H54 (cell line): ENCODE measurements at places on chromosomes 3 and 15.

DNA sequence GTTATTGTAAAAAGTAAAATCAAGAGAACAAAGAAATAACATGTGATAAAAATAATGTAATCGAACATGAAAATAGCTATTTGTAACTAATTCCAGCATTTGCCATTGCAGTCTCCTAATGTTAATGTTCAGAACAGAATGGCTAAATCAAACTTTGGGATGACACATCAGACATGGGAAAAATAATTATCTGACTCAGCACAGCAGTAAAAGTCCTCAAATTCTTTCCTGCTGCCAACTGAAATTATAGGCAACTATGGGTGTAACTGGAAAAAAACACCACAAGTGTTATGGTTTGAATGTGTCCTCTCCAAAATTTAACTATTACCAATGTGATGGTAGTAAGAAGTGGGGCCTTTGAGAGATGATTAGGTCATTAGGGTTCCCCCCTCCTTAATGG, 446.7 kb downstream of the C3orf38 start:
- DNase-seq = no peak

- no peak for DNase-seq
Measured at GRCh38 chr3:16028604-16029003, 145.9 kb upstream of the GALNT15 start.

DNA sequence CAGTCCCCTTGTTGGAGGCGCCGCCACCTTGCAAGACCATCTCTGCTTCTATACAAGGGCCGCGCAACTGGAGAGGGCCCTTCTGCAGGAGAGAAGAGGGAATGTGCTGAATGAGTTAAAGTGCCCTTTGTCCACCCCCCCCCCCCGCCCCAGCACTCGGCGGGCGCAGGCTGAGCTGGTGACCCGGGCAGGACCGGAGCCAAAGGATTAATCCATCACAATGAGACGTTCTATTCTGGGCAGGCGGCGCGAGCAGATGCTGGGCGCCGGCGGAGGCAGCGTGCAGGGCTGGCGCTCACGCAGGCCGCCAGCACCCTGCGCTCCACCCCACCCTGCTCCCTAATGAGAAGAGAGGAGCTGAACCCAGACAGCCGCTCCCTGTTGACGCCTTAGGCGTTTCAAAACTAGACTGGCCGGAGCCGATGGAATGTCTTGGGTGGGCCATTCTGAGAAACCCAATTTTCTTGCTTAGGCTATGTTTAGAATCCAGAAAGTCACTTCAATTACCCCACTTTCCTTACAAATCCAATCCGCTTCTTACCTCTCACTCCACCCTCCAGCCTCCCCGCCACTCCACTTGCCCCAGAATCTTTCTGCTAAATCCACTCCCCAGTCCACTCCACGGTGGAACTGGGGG, 32.9 kb downstream of the GJD2 start:
- DNase-seq = peak; percentile 81

- DNase-seq = no peak
Measured at GRCh38 chr3:115500795-115501194, 122.5 kb upstream of the GAP43 start.

DNA sequence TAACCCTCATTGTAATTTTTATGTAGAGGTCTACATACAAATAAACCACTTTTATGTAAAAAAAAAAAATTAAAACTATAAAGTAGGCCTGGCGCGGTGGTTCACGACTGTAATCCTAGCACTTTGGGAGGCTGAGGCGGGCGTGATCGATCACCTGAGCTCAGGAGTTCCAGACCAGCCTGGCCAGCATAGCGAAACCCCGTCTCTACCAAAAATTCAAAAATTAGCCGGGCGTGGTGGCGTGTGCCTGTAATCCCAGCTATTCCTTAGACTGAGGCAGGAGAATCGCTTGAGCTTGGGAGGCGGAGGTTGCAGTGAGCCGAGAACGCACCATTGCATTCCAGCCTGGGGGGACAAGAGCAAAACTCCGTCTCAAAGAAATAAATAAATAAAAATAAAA, 766 bp upstream of the SLC12A6 start:
- DNase-seq = no peak
